ENCODE measurements at places on chromosomes 4 and X.

- no peak for DNase-seq
These were observed 37.8 kb downstream of the PHKA2 start for GRCh38 chrX:18946157-18946556.

GRCh38 chr4:88821522-88821921 lies 123.9 kb upstream of the NAP1L5 start:
- no peak for DNase-seq

GRCh38 chr4:1488357-1488756 lies 82.1 kb upstream of the NKX1-1 start:
- no peak for DNase-seq

DNA sequence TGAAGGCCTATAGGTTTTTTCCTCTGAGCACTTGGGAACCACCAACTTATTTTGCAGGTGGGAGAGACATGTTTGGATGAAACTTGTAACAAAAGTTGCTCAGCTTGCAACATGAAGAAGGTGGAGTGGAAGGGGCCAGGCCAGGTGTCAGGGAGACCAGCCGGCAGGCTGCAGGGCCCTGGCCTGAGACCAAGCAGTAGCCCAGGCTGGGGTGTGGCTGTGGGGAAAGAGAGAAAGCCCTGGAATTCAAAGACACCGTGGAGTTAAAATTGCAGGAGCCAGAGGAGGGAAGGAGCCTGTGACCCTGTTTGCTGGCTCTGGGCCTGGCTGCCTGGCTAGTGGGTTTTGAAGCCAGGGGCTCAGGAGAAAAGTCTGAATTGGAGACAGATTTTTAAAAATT lies 43.4 kb downstream of the EFNB1 start:
- DNase-seq = no peak

GRCh38 chrX:153922932-153923857 lies 2.9 kb downstream of the ARHGAP4 start:
- DNase-seq = no peak

DNA sequence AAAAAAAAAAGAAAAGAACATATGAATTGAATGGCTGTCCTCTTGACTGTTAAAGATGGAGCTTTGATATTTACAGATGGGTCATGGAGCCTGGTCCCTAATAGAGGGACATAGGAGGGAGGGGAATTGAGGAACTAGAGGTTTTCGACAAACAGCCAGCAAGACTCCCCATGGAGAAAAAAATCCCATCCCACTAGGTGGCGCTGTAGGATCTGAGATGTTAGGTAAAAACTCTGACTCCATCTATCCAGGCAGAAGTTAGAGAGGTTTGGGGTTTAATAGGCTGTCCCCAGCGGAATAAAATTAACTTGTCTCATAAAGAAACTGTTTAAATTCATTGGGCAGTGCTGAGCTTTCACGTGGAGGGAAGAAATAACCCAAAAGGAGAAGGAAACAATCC lies 45.9 kb downstream of the HMGB2 start:
- peak; percentile 71 for DNase-seq

GRCh38 chr4:107978716-107979451 lies 10.8 kb upstream of the HADH start:
- DNase-seq = no peak

DNA sequence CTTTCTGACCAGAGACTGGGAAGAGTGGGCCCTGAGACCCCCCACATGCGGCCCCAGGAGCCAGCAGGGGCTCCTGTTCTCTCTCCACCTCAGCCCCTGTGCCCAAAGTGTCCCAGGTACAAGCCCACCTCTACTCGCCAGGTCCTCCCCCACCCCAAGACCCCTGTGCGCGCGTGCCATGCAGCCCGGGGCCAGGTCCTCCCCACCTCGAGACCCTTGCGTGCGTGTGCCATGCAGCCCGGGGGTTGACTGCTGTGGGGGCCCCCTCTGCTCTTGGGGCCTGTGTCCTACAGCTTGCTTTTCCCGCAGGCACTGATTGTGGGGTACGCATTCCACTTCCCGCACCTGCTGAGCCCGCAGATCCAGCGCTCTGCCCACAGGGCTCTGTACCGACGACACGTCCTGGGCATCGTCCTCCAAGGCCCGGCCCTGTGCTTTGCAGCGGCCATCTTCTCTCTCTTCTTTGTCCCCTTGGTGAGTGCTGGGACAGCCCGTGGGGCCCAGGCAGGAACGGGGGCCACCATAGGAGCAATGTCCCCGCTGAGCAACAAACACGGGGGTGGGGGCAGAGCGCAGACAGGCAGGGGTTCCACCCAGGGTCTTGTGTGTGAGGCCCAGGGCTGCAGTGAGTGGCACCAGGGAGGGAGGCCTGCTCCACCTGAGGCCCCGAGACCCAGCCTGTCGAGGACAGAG lies 20.3 kb downstream of the DGKQ start:
- no peak for DNase-seq

- DNase-seq = no peak
These were observed 73.6 kb downstream of the DCK start for GRCh38 chr4:71066737-71067716.

- no peak for DNase-seq
These were observed 2.1 kb upstream of the ZMYM3 start for GRCh38 chrX:71256051-71256450.

- no peak for DNase-seq
These were observed 213.2 kb downstream of the SLC7A11 start for GRCh38 chr4:138028923-138029322.

DNA sequence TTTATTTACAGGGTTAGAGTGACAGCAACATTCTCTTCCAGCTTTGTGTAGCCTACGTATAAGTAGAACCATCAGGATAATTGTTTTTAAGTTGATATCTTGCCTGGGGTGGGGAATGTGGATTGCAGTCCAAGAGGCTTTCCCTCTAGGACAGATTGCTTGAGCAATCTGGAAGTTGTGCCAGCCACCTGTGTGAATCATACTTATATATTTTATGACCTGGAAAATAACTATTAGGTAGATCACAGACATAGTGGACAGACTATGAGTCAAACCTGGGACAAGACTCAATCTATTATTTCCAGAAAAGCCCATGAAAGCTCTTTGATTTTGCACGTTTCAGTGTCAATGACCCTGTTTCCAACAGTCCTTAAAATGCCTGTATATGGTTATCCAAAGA lies 98.9 kb downstream of the TLL1 start:
- DNase-seq = no peak

- no peak for DNase-seq
These were observed 181.5 kb downstream of the ZIC3 start for GRCh38 chrX:137747244-137748043.

- no peak for DNase-seq
These were observed 28.5 kb upstream of the FGF5 start for GRCh38 chr4:80237992-80238391.

DNA sequence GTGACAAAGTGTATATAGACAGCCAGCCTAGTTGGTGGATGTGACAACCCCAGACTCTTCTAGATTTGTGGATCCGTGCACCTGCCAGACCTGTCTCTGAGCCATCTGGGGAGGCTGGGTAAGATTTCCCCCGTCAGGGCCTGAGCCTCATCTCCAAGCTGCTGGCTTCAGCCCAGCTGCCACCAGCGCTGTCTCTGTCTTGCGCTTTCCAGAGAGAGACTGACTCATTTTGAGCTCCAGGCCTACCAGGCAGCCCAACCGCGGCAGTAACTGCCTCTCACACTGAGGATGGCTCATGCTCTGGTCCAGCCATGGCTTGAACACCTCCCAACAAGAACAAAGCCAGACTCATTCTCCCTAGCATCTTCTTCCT lies 26.4 kb downstream of the NOP14 start:
- DNase-seq = peak; percentile 37

DNA sequence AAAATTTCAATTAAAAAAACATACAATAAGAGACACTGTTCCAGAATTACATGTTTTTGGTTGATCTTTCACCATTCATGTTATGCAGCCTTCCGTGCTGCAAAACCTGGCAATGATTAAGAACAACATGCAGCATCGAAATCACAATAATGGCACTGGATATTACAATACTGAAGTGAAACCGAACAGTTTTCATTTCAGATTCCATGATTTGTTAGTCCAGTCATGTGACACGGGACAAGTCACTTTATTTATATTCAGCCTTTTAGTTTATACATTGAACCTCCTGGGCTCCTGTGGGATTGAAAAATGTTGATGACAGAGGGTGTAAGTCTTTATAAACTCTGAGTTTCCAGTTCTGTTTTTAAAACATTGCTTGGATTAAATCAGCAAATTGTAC lies 142.5 kb upstream of the TTC29 start:
- DNase-seq = no peak

DNA sequence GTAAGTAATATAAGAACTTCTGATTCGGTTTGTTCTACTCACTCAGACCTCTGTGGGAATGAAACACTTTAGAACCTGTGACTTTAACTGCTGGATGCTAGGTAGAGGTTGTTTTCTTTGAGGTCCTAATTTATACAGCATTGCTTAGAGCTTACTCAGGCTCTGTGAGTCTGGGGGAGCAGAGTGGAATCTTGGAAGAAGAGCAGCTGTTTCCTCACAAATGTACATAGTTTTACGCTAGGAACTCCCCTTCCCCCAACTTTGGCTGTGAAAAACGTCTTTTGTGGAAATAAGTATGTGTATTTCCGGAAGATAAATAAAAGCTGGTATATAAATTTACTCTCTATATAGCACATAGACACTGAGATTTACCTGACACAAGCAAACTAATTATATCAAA lies 141.4 kb downstream of the NAA11 start:
- DNase-seq = no peak

GRCh38 chr4:128477540-128477939 lies 189.9 kb upstream of the PGRMC2 start:
- DNase-seq = no peak

DNA sequence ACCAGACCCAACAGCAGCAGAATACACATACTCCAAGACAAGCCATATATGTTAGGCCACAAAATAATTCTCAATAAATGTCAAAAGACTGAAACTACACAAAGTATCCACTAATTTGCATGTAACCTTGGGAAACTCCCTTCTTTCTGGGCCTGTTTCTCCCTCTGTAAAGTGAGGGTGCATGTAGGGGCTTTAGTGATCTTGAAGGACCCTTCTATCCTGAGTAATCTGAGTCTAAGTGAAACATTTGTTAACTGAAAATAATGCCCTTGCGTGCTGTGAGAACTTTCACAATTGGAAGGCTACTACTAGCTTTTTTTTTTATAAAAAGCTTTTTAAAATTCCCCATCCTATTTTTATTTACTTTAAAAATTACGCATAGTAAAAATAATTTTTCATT lies 125.2 kb downstream of the NEXMIF start:
- no peak for DNase-seq

DNA sequence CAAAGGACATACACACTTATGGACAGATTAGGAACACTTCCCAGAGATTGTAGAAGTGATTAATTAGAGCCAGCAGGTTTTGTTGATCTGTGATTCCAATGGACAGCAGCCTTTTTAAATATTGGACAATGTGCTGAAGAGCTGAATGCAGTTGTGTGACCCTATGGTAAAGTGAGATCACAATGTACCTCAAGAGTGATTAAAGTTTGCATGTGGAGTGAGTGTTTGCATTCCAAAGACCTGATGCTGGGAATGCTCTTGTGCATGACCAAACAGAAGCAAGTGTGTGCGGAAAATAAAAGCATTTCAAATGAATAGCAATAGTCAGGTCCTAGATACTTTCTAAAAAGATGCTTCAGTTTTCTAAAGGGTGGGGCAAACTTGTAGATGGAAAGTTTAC lies 154.1 kb downstream of the BANK1 start:
- DNase-seq = no peak

DNA sequence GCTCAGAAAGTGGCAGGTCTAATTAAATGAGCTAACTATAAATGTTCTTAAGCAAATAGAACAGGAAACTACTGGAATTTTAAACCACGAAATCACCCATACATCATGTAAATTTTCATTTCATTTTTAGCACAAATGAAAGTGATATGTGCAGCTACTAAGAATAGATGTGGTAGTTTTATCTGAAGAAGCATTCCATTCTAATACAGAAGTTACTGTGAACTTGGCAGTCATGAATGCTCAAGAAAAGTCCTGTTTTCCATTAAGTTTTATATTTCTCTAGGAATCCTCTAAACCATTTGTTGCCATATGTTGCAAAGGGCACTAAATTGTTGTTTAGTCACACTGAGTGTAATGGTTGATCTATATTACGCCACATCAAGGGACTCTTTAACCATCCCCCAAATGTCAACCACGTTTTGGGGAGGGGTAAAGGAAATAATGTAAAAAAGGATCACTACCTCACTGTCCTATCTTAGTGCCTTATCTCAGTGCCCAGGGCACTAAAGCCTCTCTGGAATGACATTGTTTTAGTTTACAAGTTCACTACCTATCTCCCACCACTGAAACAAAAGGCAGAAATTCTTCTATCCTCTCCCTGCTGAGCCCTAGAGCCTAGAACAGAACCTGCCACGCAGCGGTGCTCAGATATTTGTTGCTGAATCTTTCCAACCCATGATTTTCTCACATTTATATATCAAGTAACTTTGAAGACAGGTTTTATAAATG lies 118.0 kb downstream of the SHISA3 start:
- no peak for DNase-seq

GRCh38 chrX:145475725-145476124 lies 228.4 kb downstream of the SPANXN1 start:
- no peak for DNase-seq

GRCh38 chr4:124343661-124344171 lies 368.8 kb downstream of the ANKRD50 start:
- no peak for DNase-seq

DNA sequence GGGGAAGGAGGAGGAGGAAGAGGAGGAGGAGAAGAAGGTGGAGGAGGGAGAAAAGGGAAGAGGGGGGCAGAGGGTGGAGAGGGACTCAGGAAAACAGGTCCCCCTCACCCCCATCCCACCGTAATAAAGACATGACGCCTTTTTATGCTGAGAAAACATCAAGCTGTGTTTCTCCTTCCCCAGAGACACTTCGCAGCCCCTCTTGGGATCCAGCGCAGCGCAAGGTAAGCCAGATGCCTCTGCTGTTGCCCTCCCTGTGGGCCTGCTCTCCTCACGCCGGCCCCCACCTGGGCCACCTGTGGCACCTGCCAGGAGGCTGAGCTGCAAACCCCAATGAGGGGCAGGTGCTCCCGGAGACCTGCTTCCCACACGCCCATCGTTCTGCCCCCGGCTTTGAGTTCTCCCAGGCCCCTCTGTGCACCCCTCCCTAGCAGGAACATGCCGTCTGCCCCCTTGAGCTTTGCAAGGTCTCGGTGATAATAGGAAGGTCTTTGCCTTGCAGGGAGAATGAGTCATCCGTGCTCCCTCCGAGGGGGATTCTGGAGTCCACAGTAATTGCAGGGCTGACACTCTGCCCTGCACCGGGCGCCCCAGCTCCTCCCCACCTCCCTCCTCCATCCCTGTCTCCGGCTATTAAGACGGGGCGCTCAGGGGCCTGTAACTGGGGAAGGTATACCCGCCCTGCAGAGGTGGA lies 45.3 kb upstream of the SHOX start:
- DNase-seq = no peak

- DNase-seq = no peak
These were observed 54.4 kb downstream of the KIT start for GRCh38 chr4:54712206-54712605.
